NAMALWA (cell line): ENCODE measurements at places on chromosomes 2 and 18.

DNA sequence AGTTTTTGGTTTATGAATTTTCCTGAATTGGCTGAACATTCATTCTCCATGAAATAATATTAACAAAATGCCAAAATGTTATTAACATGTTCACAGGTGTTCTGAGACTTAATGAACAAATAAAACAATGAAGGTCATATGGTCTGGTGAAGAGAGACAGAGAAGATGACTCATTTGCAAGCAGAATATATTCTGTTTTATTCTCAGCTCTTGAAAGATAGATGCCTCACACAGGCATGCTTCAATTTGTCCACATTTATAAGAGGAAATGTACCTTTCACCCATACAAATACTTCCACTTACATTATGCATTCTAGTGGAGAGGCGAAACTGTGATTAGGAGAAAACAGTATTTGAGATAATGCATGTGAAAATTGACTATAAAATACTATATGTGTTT lies 75.4 kb upstream of the PGAP1 start:
- DNase-seq = no peak

GRCh38 chr2:232779934-232780333 lies 3.6 kb upstream of the KCNJ13 start:
- DNase-seq = no peak

DNA sequence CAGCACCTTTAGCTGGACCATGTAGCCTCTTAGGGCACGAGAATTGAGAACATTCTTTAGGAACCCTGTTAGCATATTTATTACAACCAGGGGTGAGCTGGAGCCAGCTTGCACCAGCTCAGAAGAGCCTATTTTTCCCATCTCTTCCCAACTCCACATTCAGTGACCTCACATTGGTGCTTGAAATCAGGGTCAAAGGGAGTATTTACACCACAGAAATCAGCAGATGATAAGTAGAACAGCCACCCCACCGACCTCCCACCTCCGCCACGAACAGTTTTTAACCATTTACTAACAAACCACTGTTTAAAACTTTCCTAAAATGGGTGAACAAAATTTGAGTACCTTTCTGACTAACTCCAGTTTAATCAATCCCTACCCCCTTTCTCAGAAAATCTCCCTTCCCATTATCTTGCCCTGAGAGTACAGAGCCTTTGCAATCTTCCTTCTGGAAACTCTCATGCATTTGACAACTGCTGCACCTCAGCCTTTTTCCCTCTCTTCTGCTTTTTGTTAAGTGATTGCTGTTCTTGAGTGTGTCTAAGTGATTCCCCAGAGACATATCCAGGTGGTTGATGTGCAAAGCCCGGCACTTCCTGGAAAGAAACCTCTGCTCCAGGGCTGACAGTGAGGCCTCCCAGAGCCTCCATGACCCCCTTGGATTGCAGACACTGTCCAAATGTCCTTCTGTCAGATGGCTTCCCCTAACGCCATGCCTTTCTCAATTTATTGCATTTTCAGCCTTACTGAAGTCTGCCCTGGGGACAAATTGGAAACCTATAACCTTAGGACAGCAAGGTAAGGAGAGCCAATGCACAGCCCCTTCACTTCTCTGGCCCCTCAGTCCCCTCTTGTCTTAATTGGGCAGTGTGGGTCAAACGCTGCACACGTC lies 389.5 kb upstream of the TNP1 start:
- DNase-seq = no peak

DNA sequence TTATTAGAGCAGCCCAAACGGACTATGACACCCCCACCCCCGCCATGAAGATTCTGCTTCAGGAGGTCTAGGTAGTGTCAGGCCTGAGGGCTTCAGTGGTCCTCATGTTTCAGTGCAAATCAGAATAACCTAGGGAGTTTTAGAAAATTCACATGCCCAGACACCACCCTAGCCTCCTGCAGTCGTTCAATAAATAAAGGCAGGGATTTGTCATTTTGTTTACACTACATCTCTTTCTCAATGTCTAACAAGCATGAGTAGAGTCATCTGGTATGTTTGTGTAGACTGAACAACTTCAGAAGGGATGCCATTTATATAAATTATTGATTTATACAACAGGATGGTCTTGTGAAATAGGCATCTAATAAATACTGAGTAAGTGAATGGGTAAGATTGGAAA lies 112.1 kb upstream of the SERPINE2 start:
- DNase-seq = no peak

- DNase-seq = no peak
These were observed 130.6 kb upstream of the SKOR2 start for GRCh38 chr18:47381975-47382570.

DNA sequence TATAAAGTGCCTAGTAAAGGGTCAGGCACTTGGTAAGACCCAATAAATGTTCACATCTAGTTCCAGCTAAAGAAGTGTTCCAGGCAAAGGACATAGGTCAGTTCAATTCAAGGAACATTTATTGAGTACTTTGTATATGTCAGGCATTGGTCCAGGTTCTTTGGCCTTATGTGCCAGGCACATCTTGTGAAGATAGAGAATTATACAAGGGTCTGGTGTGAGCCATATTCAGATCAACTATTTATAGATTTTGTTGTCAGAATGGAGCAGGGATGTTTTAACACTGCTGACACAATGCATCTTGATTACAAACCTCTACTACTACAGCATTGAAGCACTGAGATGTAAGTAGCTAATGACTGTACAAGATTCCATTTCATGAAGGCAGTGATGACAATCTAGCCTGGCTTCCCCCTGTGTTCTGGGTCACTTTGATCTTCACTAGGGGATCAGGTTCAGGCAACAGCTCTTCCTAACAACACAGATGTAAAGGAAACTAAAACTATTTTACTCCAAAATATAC lies 18.1 kb upstream of the MSTN start:
- no peak for DNase-seq

DNA sequence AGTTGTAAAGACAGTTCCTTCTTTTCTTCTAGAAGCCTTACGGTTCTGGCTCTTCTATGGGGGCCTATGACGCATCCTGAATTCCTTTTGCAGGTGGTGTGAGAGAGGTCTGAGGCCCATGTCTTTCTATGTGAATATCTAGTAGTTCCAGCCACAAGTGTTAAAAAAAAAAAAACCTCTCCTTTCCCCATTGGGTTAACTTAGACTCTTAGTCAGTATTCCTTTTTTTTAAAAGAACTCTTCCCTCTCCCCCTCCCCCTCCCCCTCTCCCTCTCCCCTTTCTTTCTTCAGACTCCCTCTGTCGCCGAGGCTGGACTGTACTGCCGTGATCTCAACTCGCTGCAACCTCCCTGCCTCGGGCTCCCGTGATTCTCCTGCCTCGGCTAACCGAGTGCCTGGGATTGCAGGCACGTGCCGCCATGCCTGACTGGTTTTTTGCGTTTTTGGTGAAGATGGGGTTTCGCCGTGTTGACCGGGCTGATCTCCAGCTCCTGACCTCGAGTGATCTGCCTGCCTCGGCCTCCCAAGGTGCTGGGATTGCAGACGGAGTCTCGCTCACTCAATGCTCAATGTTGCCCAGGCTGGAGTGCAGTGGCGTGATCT lies 11.4 kb upstream of the CIDEA start:
- DNase-seq = no peak

GRCh38 chr2:129331638-129332037 lies 647.8 kb upstream of the RAB6C start:
- no peak for DNase-seq

DNA sequence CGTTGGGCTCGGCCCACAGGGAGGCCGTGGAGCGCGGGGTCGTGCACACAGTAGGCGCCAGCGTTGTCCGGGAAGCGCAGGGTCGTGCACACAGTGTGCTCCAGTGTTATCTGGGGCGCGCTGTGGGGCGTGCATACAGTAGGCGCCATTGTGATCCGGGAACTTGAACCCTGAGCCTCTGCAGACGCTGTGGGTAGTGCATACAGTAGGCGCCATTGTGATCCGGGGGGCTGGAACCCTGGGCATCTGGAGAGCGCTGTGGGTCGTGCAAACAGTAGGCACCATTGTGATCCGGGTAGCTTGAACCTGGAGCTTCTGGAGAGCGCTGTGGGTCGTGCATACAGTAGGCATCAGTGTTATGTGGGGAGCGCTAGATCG lies 793 bp downstream of the ZNF236 start:
- no peak for DNase-seq

GRCh38 chr2:1755436-1756191 lies 11.3 kb upstream of the PXDN start:
- DNase-seq = no peak

DNA sequence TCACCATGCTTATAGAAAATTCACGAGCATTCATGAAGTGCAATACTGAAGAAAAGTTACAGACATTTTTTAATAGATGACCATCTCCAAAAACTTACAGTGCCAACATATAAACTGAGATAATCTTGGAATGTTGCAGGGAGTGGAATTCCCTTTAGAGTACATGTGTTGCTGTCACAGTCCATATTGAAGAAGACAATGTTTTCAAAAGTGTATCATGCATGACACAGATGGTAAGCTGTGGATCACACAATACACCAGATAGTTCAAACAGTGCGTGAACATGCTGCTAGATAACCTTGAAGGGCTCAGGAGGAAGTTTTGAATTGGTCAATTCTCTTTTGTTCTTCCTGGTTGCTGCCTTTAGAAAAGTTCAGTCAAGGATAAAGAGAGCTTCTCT lies 1644.3 kb upstream of the NXPH2 start:
- DNase-seq = no peak

DNA sequence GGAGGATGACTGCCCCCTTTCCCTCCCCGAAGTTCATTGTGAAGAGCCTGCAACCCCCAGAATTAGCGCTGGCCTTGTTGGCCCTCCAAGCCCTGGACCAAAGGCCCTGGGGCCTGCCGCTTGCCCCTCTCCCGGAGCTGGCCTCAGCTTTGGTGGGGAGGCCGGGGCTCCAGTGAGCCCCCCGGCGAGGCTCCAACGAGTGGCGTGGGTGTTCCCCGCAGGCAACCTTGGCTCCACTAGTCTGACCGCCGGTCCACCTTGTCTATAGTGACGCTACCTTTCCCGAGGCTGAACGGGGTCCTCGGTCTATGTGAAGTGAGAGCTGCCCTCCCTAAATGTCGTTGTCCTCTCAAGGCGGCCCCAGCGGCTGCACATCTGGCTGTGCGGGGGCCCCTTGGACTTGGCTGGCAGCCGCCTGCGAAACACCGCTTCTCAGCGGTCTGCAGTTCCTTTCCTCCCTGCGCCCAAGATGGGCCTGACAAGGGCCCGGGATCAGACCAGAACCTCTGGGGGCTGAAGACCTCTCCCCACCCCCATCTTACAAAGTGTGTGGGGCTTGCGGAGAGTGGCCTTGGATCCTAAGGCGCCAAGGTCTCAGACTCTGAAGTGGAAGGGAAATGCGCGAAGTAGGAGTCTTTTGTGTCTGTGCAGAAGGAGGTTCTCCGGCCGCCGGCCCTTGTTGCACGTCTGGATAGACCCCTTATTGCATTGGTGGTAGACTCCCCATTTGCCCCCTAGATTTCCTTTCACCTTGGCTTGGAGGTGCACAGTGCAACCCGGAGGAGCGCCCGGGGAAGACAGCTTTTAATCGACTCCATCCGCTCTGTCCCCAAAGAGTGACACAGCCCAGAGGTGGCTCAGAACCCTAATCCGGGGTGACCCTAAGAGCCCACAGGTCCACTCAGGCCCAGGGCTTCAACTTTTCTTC lies 3.9 kb upstream of the HOXD10 start:
- DNase-seq = no peak

DNA sequence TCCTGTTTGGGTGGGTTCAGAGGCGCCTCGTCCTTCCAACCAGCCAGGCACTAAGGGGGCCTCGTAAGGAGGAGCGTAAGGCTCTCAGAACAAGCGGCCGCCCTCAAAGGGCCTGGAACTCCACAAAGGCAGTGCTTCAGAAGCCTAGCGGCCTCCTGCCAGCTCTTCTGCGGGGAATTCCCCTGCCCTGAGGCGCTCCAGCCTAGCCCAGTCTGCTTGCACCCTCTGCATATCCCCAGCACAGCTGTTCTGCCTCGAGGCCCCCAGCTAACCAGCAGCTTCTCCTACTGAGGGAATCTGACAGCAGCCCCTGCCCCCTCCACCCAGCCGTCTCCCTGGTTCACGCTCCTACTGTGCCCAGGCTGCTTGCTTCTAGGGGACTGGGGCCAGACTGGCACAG lies 265.9 kb downstream of the TFCP2L1 start:
- no peak for DNase-seq

GRCh38 chr2:98585386-98585785 lies 22.9 kb downstream of the COA5 start:
- no peak for DNase-seq

DNA sequence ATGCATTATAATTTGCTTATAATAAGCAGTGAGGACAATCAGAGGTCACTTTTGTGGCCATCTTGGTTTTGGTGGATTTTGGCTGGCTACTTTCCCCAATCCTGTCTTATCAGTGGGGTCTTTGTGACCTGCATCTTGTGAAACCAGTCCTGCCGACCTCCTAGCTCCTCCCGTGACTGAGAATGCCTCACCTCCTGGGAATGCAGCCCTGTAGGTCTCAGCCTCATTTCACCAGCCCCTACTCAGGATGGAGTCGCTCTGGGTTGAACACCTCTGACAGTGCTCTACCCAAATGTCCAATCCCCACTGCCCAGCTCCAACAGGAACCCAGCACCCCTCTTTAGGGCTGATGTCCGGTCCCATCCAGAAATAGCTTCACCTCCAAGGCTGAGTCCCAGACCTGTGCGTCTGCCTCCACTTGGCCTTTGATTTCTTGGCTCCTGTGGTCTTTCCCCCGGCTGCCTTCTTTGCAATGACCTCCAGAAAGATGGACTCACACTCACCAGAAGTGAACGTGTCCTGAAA lies 31.3 kb upstream of the PXDN start:
- DNase-seq = no peak

DNA sequence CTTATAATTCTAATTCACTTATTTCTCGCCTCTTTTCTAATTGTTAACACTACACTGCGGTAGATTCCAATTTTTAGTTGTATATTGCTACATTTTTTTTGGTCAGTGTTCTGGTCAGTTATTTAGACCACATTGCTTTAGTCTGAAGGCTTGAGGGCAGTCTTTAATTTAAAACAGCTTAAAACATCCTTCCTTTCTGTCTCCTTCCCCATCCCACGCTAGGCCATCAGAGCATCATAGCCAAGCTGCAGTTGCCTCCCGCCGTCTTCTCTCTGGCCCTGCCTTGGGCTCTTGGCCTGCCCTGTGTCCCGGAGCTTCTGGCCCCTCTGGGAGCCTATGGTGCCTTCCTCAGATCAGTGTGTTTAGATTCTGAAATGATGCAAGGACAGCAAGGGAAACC lies 52.6 kb upstream of the GLI2 start:
- no peak for DNase-seq

DNA sequence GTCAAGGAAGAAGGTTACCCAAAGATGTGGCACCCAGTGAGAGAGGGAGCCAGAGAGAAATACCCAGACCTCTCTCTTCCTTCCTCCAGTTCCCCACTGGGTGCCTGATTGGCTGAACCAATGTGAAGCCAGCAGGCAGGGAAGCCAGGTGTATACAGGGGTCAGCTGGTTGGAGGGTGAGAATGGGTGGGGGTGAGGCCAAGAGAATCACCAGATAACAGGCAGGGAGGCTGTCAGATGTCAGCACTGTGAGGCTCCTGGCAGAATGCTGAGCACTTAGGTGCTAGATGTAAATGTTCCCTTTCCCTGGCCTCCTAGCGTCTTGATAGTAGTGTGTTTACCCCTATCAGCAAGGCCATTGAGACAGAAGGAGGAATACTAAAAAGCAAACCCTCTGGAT lies 104.0 kb upstream of the MGAT5 start:
- no peak for DNase-seq
